ENCODE measurements at places on chromosomes 11 and 22. TPM values are rescaled to one million over a fixed set of nuclear protein-coding genes. Genes with fewer than 3 reads are reported as not detected.

Gene YPEL4
- 0.73 TPM for total RNA-seq

Gene GAL3ST1
- not detected for total RNA-seq

Gene MS4A10
- total RNA-seq, result not detected

Gene OR51E2
- not detected for total RNA-seq

Gene OR52N4
- total RNA-seq, result not detected

Gene OR8D1
- not detected for total RNA-seq

Gene DNAJB7
- not detected for total RNA-seq

Gene SHISA8
- total RNA-seq, result not detected

Gene ASPHD2
- 3.3 TPM for total RNA-seq

Gene TSSK2
- total RNA-seq, result not detected

Gene BTBD18
- total RNA-seq, result not detected

Gene FAU
- 66.9 TPM for total RNA-seq

Gene SYT7
- total RNA-seq, result 0.65 TPM
